ENCODE measurements at places on chromosomes 3 and 15.

GRCh38 chr3:57160076-57160764 lies 4.9 kb downstream of the IL17RD start:
- DNase-seq = no peak

DNA sequence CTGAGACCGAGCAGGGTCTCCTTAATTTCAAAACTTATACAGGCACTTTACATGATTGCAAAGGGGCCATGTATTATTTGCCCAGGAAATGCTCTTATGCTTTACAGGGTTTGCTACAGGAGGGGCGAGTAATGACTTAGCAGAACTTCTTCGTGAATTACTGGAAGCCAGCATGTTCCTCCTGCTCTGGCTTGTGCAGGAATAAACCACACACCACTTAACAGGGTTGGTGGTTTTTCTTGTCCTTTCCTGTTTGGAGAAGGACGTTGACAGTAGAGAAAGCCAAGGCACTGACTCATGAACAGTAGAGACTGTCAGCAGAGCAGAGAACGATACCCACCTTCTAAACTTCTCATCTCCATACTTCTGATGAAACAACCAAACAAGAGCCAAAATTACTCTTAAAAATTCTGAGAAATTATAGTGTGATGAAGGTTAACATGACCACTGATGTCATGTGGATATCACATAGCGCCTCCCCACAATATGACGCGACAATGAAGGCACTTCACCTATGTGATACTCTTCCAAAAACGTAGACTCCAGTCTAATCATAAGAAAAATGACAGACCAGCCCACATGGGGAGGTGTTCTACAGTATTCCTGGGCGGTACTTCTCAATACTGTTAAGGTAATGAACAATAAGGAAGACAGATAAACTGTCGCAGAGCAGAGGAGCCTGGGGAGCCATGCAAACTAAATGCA lies 24.7 kb upstream of the MCTP2 start:
- peak; percentile 9 for DNase-seq

DNA sequence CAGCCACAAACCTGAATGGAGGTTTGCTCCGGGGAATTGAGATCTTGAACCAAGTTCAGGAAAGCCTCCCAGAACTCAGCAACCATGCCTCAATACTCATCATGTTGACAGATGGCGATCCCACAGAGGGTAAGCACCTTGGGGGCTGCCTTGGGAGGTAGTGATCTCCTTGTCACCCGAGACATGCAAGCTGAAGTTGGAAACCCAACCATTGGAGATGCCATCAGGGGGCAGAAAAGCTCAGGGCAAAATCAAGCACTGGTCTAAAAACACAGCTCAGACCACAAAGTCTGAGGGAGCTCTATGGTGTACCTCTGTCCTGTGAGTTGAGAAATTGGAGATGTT lies 5.8 kb downstream of the ITIH1 start:
- DNase-seq = no peak

- no peak for DNase-seq
These were observed 1195.9 kb downstream of the ROBO2 start for GRCh38 chr3:78235841-78236240.

DNA sequence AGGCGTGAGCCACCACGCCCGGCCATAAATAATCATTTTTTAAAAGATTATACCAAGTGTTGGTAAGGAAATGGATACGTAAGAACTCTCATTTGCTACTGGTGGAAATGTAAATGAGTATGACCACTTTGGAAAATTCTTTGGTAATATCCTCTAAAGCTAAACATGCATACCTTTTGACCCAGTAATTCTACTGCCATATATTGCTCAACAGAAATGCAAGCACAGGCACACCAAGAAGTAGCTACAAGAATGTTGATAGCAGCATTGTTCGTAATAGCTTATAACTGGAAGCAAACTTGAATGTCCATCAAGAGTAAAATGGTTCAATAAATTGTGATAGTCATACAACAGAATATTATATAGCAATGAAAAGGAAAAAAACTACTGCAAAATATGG lies 4.8 kb upstream of the CASR start:
- no peak for DNase-seq

Measured in CD4-positive, alpha-beta T cell treated with Interleukin-12 subunit alpha and Interleukin-12 subunit beta, for 1 hour (primary cell).